ENCODE measurements at places on chromosomes 1 and 21.

- DNase-seq: no peak
Observed at GRCh38 chr1:226304291-226304955, 4.5 kb downstream of the LIN9 start.

DNA sequence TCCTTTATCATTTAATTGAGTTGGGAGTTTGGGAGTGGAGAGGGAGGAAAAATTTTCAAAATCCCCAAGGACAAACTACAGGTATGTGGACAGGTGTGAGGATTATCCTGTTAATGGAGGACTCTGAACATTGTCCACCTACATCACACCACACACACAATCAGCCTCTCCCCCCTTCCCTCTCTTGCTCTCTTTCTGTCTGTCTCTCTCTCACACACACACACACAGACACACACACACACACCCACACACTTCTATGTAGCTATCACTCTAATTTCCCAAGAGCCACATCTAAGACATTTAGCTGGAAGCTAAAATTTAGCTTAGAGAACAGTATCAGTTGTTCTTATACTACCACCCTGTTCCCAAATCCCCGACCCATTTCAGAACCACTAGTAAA, 1.5 kb downstream of the S100A8 start:
- DNase-seq: no peak

GRCh38 chr21:18403735-18404450, at the start of gene TMPRSS15:
Gene TMPRSS15 (minus strand): TSS chr21:18403785. CDS start chr21:18403622, 163 bp downstream.
- DNase-seq: no peak

DNA sequence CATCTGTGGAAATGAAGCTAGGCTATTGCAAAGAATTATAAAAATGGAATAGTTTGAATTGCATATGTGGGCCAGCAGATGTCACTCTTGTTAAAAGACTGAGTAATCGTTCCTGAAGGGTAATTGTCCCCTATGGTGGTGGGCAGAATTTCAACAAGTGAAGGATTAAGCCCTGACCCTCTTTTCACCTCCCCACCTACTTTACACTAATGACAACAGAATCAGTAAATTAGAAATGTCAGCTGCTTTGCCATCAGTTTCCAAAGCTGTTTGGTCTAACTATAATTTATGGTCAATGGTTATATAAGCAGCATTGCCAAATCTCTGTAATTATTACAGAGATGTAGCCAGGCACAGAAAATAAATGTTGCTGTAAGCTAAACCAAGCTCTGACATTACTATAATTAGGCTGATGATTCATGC, 898.6 kb downstream of the AMY1C start:
- no peak for DNase-seq

DNA sequence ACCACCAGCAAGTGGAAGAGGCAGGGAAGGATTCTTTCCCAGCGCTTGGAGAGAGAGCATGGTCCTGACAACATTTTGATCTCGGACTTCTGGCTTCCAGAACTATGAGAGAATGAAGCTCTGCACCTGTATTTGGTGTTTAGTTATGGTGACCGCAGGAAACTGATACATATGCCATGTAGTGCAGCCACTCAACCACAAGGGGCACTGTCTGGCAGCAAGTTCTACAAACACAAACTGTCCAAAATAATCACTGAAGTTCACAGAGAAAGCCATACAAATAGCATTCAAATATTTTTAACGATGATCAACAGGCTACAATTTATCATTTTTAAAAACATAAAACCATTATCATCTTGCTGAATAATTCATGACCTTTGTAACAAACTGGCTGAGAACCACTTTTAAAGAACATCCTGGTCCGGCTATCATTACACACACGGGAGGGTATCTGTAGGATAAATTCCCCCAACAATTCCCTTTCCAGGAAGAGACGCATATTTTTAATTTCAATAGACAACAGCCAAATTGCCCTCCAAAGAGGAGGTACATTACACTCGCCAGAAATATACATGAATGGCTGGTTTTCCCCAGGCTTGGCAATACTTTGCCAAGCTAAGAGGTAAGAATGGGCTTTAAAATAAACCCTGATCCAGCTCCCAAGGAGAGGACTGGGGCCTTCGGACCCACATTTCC, 9.2 kb upstream of the CBR3 start:
- no peak for DNase-seq

DNA sequence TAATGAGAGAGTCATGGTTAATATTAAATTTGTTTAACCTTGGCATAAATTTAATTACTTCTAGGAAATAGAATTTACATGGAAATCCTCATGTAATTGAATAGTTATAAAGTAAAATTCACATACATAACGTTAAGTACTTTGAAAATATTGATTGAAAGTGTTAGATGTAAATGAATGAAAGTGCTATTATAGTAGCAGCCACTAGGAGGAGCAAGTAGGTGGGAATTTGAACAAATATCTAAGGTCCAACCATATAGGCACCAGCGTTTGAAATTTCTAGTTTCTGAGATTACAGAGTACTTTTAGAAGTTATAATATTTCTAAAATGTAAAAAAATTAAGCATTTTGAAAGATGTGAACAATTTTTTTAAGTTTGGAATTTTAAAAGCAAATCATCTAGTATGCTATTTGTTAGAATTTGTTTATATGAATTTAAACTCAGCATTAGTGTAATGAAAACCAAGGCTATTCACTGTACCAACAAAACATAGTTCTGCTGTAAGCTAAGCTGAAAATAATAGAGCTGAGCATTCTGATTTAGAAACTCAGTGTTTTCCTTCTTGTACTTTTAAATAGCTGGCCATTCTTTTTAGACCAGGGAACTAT, 3.3 kb downstream of the B3GALT2 start:
- DNase-seq: peak; percentile 18

- DNase-seq: no peak
Observed at GRCh38 chr1:53073287-53073686, 11.3 kb downstream of the PODN start.

- no peak for DNase-seq
Observed at GRCh38 chr1:86396498-86396890, 371 bp upstream of the ODF2L start.

DNA sequence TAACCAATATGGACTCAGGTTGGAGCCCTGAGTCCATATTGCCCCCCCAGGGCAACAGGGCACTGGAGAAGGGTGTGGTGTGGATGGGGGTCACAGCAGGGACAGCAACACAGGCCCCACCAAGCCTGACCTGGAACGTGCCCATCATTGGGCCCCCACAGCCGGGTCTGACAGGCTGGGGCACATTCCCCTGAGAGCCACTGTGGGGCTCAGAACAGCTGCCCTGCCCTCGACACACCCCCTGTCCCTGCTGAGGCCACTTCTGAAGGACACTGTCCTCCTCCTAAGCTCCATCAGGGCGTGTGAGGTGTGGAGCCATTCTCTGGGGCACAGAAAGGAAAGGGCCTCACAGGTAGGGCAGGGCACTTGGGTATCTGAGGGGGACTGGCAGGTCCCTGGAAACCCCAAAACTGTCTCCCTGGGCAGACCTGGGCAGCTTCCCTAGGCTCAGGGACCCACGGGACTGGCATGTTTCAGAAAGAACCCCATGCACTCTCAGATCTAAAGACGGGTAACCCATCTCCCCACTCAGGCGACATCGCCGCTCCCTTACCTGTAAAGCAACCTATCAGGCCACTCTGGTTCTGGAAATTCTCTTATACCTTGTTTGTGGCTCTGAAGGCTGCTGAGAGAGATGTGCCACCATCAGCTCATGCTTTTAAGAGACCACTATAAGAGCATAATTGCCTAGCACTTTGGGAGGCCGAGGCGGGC, 95.5 kb downstream of the DMRTB1 start:
- no peak for DNase-seq
